Activated T-cell treated with anti-CD3 and anti-CD28 coated beads, Interleukin-2, amount 50 U/mL, for 24 hours (primary cell): ENCODE measurements at places on chromosomes 3 and 15.
A peak's percentile ranks its signal among the peaks of the same experiment; 100 is the strongest.

GRCh38 chr15:38005953-38006808, 71.7 kb downstream of the TMCO5A start:
- DNase-seq: no peak

DNA sequence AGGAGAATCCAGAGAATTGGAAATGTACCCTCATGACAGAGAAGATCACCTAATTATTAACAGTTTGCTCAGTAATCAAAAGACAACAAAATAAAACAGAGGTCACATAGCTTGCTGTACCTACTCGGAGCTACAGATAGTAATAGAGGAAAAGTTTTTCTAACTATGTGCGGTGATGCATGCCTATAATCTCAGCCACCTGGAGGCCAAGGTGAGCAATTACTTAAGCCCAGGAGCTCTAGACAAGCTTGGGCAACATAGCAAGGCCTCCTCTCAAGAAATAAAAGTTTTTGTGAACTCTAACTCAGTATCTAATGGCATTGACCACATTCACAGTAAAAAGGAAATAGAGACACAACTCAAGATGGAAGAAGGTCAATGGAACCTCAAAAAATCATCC, 243.6 kb downstream of the ATP8B4 start:
- no peak for DNase-seq

GRCh38 chr3:32428092-32429068, 36.7 kb downstream of the CMTM7 start:
- DNase-seq: no peak

DNA sequence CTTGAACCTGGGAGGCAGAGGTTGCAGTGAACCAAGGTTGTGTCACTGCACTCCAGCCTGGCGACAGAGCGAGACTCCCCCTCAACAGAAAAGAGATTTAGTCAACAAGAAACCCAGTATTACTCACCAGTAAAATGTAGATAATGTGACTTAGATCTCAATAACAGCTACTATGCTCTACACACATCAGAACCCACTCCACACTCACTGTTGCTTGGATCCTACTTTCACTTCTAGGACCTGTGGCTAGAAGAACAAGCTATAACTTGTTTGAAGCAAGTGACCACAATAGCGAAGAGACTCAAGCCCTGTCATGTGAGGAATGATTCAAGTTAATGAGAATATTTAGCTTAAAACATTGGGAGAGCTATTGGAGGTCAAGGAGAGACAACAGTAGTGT, 100.7 kb downstream of the ANXA2 start:
- DNase-seq: no peak

GRCh38 chr3:82229397-82229796, 468.0 kb upstream of the GBE1 start:
- no peak for DNase-seq

- peak; percentile 54 for DNase-seq
Measured at GRCh38 chr3:20340324-20340928, 154.4 kb upstream of the SGO1 start.
